Right atrium auricular region (tissue), 2 donors: ENCODE measurements at places on chromosomes 13 and 19. TPM values are rescaled to one million over a fixed set of nuclear protein-coding genes. Genes with fewer than 3 reads are reported as not detected.

DNA sequence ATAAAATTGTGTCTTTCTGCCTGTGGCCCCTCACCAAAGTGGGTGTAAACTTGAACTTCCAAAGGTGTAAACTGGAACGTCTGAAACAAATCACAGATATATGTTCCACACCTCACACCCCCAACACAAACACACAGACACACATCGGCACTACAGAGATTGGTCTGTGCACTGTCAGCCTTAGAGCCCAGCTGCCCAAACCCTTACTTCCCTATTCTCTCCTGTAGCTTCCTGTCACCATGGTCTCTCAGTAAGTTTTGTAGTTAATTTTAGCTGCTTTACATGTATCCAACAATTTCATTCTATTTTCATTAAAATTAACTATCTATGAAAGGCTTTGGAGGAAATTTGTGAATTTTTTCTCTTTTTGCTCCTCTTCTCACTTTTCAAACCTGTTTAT is 5.4 kb downstream of the TM9SF2 start:
- no peak overlapping the region for H3K4me3 ChIP-seq
- no peaks in the 10 kb centered on the region for H3K36me3 ChIP-seq
- no peaks in the 10 kb centered on the region for H3K27me3 ChIP-seq
- no peak overlapping the region for H3K27ac ChIP-seq

- H3K27me3 ChIP-seq: no peaks in the 10 kb centered on the region
- no peaks in the 10 kb centered on the region for H3K4me1 ChIP-seq
- H3K4me3 ChIP-seq: no peak overlapping the region
- H3K36me3 ChIP-seq: no peaks in the 10 kb centered on the region
Observed at GRCh38 chr13:61765940-61766666, 350.5 kb upstream of the PCDH20 start.

DNA sequence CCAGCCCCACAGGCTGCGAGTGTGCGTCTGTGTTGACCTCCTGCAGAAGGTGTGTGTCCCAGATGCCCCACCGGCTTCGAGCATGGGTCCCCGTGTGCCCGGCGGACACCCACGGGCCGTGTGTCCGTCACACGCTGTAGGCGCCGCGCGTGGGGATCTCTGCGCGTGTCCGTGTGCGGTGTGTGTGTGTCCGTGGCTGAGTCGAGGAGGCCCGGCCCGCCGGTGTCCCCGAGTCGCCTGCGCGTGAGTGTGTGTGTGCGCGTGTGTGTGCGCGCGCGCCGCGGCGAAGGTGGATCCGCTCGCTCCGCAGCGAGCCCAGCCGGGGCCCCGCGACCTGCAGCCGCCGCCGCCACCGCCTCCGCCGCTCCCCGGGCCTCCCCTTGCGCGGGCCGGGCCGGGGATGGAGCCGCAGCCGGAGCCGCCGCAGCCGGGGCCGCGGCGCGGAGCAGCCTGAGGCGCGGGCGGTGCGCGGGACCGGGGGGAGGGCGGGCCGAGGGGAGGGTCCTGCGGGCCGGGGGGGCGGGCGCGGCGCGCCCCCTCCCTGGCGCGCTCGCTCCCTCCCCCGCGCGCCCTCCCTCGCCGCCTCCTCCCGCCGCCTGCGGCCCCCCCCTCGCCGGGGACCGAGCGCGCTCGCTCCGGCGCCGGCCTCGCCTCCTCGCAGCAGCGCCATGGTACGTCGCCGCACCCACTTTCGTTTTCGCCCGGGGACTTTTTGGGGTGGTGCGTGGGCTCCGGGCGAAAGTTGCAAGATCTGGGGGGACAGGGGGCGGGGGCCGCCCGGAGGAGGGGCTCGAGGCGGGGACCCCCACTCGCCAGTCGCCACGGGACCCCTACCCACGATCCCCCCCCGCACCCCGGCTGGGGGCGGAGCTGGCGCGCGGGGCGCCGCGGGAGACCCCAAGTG is 7.1 kb upstream of the NFIC start:
- peak overlapping the region; percentile 100 for H3K27ac ChIP-seq
- peaks cover 39% of the 10 kb centered on the region for H3K4me1 ChIP-seq

DNA sequence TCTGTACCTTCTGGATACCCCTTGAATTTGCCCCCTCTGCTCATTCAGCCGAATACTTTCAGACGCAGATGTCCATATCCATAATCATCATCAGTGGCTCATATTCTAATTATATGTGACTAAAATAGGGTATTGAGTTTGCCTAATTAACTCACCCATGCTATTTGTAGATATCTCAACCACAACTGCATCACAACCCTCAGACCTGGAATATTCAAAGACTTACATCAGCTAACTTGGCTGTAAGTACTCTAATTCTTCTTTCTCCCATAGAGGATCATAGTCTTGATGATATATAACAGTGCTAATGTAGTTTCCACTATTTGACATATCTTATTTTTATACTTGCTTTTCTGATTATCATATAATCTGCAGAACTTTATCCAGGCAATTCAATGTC is 35.8 kb downstream of the RXFP2 start:
- no peak overlapping the region for H3K4me3 ChIP-seq
- H3K36me3 ChIP-seq: no peaks in the 10 kb centered on the region
- H3K27me3 ChIP-seq: no peaks in the 10 kb centered on the region
- no peak for DNase-seq

GRCh38 chr13:109483284-109483683 is 303.1 kb downstream of the IRS2 start:
- H3K27ac ChIP-seq: no peak overlapping the region
- peaks cover 15% of the 10 kb centered on the region for H3K4me1 ChIP-seq
- no peak overlapping the region for H3K4me3 ChIP-seq
- no peaks in the 10 kb centered on the region for H3K36me3 ChIP-seq
- DNase-seq: no peak
- H3K27me3 ChIP-seq: no peaks in the 10 kb centered on the region

Gene SLC44A2
- total RNA-seq: 96.2 TPM

Gene LIN7B
- total RNA-seq: 35.0 TPM

Gene URAD
- total RNA-seq: not detected

Gene NFIX
- total RNA-seq: 69.8 TPM
